T follicular helper cell (primary cell): ENCODE measurements at places on chromosomes 2 and 18.

DNA sequence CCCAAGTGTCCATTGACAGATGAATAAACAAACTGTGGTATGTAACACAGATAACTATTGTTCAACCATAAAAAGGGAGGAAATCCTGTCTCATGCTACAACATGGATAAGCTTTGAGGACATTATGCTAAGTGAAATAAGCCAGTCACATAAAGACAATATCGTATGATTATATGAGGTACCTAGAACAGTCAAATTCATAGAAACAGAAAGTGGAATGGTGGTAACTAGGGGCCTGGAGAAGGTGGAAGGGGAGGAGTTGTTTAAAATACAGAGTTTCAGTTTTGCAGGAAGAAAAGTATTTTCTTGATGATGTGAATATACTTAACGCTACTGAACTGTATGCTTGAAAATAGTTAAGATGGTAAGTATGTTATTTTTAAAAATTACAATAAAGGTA lies 304.6 kb upstream of the CXCR4 start:
- no peak for DNase-seq

DNA sequence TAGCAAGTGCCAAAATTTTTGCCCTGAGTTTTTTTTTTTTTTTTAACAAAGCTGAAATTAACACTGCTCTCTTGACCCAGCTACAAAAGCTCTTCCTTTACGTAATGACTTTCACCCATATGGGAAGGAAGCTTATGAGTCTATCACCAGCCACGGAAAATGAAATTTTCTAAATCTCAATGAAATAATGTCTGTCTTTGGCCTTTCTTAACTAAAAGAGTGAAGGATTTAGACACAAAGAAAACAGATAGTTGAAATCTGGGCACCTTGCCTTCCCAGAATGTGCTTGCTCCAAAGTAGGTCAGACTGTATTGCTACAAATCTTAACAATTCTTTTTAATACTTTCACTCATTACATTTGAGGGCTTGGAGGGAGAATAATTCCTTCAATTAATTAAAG lies 180.8 kb upstream of the MGAT5 start:
- no peak for DNase-seq

DNA sequence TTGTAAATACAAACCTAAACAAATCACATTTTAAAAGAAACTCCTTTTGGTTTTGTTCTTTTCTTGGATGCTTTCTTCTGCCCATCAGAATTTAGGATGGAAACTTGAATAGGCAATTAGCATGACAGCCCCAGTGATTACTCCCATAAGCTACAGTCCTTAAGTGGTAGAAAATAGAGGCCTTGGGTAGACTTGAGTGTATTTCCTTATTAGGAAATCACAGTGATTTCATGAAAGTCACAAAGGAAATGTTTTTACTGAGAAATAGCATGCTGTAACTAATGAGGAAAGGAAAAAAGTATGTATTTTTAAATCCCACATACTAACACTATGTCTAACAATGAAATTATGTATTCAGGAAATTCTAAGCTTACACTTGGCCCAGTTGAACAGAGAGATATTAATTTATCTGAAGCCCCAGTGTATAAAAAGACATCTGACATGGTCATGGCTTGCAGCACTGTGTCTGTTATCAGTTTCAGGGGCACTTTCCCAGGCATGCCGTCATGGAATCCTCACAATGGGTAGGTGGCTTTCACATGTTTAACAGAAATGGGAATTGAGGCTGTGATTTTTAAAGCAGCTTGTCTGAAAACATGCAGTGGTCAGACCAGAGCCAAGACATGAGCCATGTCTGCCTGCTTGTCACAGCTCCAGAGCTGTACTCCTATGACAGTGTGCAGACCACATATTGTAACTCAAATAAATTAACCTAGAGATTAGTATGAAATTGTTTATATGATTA lies 79.7 kb upstream of the TRIB2 start:
- no peak for DNase-seq

DNA sequence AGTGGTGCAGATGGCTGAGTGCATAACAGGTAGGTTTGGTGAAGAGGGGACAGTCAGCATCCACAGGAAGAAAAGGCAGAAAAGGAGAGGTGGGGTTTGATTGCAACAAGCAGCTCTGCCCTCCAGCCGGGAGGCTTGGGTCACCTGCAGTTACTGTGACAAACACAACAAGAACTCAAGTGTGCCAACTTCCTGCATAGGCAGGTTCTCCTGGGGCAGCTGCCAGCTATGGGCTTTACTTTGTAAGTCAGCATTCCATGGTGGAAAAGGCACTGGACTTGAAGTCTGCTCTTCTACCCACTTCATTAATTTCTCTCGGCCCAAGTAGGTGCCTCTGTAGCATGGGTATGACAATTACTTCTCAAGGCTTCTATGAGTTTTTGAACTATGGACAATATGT lies 98.9 kb downstream of the MYT1L start:
- DNase-seq = no peak

GRCh38 chr2:41241325-41242000 lies 789.6 kb upstream of the SLC8A1 start:
- no peak for DNase-seq
